Gastroesophageal sphincter (tissue), 4 donors: ENCODE measurements at places on chromosomes 4 and X.

DNA sequence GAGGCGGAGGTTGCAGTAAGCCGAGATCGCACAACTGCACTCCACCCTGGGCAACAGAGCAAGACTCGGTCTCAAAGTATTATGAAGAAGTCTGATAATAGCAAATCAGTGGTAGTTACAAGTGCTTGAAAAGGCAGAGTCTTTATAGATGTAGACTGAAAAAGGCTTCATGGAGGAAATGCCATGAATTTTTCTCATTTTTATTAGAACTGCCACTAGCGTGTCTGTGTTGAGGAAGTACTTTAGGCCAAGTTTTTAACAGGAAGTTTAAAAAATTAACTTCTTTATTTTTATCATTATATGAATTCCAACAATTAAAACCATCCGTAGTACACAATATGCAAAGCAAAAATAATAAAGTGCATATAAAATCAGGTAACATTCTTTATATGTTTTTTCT is 32.8 kb upstream of the IL13RA1 start:
- ATAC-seq: no peak

DNA sequence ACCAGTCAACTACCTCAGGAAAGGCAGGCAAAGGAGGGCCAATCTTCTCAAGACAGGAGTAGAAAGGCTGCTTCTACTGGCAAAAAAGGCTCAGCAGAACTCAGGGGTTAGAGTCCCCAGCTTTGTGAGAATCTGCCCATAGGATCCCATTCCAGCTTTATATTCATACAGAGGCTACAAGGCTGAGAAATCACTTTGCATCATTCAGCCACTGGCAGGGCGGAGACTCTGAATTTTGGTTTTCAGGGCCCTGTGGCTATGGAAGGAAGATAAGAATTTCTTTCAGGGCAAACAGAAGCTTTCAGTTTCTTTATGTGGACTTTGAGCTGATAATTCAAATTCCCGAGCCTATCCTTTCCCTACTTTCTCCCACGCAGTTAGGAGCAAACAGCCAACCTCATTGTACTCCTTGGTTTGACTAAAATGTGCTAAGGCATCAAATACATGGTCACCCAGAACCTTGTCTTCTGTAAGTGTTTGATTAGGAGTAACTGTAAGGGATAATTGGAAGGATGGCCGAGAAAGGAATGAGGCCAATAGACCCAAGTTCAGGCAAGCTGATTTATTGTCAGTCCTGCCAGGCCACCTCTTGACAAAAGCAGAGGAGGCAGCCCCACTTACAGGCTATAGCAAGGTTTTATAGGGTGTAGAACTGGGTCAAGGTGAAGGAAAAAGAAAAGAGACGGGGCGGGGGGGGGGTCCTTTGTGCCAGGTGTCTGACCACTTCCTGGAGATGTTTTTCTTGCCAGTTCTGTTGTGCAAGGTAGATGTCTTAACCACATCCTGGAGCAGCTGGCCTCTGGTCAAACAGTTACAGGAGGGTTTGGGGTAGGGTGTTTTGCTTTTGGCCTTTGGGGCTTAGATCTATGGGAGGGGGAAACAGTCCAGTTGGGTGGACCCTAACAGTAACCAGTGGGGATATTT is 165.3 kb upstream of the PPP1R2C start:
- no peak for ATAC-seq

DNA sequence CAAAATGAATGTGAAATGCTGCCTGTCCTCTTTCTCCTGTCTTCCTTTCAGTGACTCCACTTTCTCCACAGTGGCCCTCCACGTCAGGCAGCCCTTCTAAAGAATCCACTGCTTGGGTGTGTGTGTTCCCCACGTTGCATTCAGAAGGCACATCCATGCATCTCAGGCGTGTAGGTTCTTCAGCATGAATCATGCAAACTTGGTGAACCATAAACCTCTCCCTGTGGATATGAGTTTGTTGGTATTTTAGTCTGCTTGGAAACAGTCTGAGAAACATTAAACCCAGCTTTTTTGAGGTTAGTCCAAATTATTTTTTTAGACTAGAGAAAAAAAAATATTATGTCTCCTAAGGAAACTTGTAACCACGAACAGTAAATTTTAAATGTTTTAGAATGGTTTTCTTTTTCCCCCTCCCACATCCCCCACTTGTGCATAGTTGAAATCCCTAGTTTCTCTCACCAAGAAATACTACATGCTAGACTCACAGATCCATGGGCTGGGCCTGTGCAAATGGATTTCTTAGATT is 251.6 kb downstream of the CBR4 start:
- no peak for ATAC-seq

DNA sequence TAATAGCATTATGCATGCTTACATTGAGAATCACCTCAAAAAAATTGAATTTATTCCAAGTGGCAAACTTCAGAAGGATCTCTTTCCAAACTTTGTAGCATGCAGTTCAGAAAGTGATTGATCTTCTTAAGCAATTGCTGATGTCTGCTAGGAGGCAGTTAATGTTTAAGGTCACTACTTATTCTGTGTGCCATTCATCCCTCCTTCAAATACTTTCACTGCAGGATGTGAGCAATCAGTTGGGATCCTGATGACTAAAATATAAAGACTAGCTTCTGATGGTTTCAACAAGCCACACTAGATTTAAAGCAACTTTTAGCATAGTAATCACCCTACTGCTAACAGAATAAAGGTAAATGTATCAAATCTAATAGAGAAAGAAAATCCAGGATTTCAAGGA is 414.1 kb downstream of the ADGRL3 start:
- ATAC-seq: no peak

GRCh38 chrX:55710701-55711100 is 6.8 kb upstream of the RRAGB start:
- ATAC-seq: peak; percentile 60

- no peak for ATAC-seq
Measured at GRCh38 chr4:75710246-75710645, 14.1 kb upstream of the USO1 start.

GRCh38 chr4:57499786-57500185 is 389.6 kb upstream of the IGFBP7 start:
- no peak for ATAC-seq

- ATAC-seq: no peak
Measured at GRCh38 chrX:15598026-15598425, 2.7 kb downstream of the ACE2 start.

DNA sequence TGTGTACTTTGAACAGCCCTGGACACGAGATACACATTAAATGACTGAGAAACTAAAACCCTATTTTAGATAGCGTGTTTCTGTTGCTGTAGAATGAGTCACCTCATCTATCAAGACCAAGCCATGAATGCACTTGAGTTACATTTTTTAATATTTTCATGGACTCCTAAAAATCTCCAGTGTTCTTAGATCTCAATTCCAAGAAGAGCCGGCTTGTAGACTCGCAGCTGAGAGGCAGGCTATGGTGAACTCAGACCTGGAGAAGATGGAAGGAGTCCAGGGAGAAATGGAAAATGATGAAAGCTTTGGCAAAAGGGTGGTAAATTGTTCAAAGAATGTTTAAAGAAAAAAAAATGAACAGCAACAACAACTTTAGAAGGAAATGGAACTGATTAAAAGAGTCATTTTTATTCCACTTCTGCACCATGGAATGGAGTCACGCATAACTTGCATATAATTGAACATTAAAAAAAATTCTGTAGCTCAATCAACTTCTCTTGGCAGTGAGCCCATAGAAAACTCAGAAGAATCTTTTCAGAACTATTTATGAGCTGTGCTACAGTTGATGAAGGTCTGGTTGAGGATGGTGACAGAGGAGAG is 129.8 kb downstream of the MXRA5 start:
- ATAC-seq: no peak

GRCh38 chrX:72025236-72025770 is 106.4 kb downstream of the RTL5 start:
- ATAC-seq: no peak

DNA sequence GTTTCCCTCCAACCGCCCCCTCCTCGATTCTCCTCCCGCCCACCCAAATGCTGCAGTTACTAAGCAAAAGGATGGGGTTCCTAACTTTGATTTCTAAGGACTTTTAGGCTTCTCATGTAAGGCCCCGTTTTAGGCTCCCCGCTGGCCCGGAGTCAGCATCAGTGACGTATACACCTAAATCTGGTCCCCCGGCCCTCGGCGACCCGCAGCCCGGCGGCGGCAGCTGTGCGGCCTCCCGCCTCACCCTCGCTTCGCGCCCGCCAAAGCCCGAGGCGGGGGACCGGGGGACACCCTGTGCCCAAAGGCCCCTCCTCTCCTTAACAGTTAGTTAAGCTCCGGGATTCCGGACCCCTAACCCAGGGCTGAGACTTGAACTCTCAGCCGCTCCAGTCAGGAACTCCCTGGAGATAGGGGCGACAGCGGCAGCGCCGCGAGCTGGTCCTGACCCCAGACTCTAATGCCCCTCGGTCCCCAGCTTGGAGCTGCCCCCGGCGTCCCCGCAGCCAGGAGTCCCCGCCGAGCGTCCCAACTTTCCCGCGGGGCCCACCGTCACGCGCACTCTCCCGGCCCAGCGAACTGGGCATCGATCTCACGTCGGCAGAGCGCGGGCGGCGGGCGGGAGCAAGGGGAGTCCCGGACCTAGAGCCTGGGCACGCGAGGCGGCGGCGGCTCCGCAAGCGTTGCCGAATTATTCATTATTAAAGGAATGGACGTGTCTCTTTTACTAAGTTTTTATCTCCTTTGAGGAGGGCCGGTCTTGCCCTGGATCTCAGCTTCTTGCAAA is 1.5 kb upstream of the NR3C2 start:
- no peak for ATAC-seq

DNA sequence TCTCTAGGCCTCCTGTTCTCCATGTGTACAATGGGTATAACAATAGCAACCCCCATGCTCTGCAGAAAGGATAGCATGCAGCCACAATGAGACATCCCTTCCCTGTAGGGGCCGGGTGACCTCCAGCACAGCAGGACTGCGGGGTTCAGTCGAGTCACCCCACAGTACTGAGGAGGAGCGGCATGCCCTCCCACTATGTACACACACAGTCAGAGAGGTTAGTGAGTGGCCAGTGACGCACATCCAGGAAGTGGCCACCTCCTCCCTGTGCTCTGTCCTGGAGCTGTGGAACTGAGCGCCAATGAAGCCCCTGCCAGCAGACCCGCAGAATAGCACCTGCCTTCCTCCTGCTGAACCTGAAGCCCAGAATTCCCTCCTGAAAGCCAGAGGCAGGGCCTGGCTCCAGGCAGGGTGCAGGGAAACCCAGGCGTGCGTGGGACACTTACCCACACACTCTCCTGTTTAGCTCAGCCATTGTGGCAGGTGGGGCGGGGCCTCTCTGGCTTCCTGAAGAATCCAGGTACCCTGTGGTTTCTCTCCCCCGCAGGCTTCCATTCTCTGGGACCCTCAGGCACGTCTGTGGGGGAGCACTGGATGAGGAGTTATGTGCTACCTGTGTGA is 50.0 kb downstream of the WFS1 start:
- no peak for ATAC-seq

- ATAC-seq: no peak
Measured at GRCh38 chr4:23855912-23856605, 33.8 kb downstream of the PPARGC1A start.

- ATAC-seq: peak; percentile 55
Measured at GRCh38 chr4:13203101-13203500, 281.0 kb downstream of the RAB28 start.

DNA sequence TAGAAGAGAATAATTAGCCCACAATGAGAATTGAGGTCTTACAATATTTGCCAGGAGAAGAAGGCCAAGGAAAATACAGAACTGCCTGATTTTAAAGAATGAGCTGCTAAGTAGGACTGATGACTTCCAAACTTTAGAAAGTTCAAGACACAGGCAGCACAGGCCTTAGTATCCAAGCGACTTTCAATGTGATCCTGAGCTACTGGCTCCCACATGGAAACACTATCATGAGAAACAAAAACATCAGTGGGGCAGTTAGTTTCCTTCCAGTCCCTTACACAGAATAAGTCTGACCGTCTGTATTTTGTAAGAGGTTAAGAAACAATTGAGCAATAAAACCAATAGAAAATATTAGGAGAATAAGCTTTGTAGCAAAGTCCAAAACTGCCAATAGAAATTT is 251.4 kb downstream of the COL25A1 start:
- no peak for ATAC-seq

GRCh38 chr4:183429489-183429888 is 14.9 kb upstream of the CDKN2AIP start:
- no peak for ATAC-seq

- no peak for ATAC-seq
Measured at GRCh38 chr4:109816082-109816442, 500 bp downstream of the GAR1 start.

- ATAC-seq: no peak
Measured at GRCh38 chrX:91080822-91081221, 353.8 kb upstream of the PABPC5 start.

- ATAC-seq: no peak
Measured at GRCh38 chr4:152369902-152370295, 166.0 kb downstream of the FBXW7 start.

DNA sequence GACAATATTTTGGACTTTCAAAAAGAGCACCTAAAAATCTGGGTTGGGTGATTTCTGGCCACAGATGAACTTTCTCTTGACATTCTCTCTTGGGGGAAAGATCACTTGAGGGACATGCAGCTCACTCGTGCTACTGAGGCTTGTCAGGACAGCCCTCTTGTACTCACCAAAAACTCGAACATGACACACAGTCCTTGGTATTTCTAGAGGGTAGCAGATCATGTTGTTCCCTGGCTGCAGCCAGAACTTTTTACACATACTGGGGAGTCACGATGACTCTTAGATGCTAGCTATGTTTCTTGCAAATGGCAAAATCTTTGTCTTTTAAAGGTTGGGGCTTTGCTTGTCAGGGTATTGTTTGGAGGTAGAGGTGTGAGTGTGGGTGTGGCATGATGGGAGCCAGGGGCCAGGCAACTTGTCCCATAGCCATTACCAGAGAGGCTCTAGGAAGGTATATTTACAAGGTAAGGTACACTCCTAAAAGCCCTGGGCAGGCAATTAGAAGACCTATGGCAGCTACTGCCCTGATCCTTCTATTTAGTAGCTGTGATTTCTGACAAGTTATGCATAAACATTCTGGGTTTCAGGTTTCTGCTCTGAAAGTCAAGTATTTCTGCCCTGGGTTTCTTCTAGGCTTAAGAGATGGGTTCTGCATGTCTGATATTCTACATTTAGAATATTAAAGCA is 241.7 kb upstream of the TLL1 start:
- ATAC-seq: no peak

- no peak for ATAC-seq
Measured at GRCh38 chr4:1583051-1583785, 100.9 kb downstream of the FAM53A start.

DNA sequence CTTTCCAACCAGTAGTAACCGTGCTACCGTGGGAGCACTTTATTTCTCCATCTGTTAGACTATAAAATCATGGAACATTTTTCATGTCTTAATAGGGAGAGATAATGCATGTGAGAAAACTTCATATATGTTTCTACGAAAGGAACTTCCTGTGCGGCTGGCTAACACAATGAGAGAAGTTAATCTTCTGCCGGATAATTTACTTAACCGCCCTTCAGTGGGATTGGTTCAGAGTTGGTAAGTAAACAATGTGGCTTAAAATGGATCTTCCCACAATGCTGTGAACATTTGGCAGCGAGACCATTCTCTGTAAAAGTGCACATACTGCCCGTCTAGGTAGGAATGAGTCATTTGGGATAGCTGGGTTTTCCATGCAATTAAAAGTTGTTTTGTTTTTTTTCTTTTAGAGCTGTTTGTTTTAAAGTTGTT is 29.6 kb downstream of the PDK3 start:
- peak; percentile 79 for ATAC-seq

GRCh38 chr4:3044870-3045819 is 29.2 kb downstream of the HTT-AS start:
- peak; percentile 55 for ATAC-seq

GRCh38 chr4:3368334-3368733 is 73.4 kb upstream of the HGFAC start:
- no peak for ATAC-seq
